ENCODE measurements at places on chromosomes 13 and 19. TPM values are rescaled to one million over a fixed set of nuclear protein-coding genes. Genes with fewer than 3 reads are reported as not detected.

ZNF723 gene
- total RNA-seq, result not detected

PRSS57 gene
- 0.13 TPM for total RNA-seq

CEACAM1 gene
- 1.8 TPM for total RNA-seq

NLRP11 gene
- not detected for total RNA-seq

ALOX5AP gene
- 2.8 TPM for total RNA-seq

GRIK5 gene
- total RNA-seq, result 0.93 TPM

SPACA4 gene
- not detected for total RNA-seq

ODAD3 gene
- 1.0 TPM for total RNA-seq

MEDAG gene
- not detected for total RNA-seq

CYP4F2 gene
- 0.49 TPM for total RNA-seq

All from A549 treated with CpdA at 1 μM for 4 hours (cell line).